Activated naive CD8-positive, alpha-beta T cell treated with anti-CD3 and anti-CD28 coated beads, Interleukin-2, amount 50 U/mL, for 16 hours (primary cell): ENCODE measurements at places on chromosomes 3 and 15.
A peak's percentile ranks its signal among the peaks of the same experiment; 100 is the strongest.

- no peak for DNase-seq
Observed at GRCh38 chr15:29204369-29204755, 65.3 kb downstream of the NSMCE3 start.

DNA sequence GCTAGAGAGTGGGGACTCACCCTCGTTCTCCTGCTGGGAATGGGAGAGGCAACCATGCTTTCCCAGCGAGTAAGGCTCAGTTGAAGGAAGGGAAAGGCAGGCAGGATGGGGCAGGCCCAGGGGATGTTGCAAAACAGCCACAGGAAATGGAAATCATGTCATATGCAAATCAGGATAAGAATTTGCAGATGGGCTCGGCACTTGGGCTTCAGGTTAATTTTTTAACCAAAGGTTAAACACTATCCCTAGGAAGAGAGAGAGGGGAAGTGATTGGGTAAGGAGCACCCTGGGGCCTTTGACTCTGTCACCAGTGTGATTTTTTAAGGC, 14.6 kb upstream of the PLA2G4E start:
- no peak for DNase-seq

- no peak for DNase-seq
Observed at GRCh38 chr3:87793337-87793877, 265.4 kb downstream of the CGGBP1 start.

DNA sequence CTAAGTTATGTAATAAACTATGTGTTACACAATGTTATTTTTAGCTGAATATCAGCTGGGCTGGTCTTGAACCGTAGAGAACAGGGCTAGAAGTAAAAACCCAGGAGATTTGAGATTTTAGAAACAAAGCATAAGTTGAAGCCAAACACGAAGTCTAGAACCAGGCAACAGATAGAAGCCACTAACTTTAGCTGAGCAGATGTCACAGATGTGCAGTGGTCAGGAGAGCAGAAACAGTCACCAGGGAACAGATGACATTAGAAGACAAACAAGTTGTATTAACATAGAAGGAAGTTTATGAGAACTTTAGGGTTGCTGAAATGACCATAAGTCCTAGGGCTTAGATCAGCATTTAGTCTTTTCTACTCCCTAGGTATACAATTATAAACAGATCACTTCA, 731.0 kb downstream of the ZNF385D start:
- DNase-seq = no peak

- DNase-seq = peak; percentile 40
Observed at GRCh38 chr15:91852741-91853510, 582 bp upstream of the SLCO3A1 start.

- DNase-seq = no peak
Observed at GRCh38 chr3:148998715-148999423, 7.5 kb downstream of the GYG1 start.

GRCh38 chr3:167626490-167626889, 27.3 kb downstream of the WDR49 start:
- DNase-seq = no peak

DNA sequence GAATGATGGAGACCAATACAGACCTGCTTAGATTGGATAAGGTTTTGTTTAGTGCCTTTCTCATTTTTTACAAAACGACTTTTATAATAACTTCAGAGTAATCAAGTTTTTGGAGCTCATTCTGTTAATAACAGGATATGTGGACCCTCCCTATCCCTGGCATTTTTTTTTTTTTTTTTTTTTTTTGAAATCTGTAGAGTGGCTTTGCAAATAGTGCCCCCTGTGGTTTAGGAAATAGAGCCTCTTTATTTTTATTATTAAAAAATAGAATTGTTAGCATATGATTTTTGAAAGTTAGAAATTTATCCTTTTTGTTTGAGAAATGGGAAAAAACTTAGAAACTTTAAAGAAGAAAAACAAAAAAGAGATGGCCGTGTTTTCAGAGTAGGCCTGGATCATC, 11.4 kb downstream of the SKIL start:
- no peak for DNase-seq

GRCh38 chr15:32840507-32841245, 122.9 kb downstream of the GREM1 start:
- DNase-seq = no peak

- no peak for DNase-seq
Observed at GRCh38 chr3:167409611-167410010, 29.5 kb upstream of the ZBBX start.

DNA sequence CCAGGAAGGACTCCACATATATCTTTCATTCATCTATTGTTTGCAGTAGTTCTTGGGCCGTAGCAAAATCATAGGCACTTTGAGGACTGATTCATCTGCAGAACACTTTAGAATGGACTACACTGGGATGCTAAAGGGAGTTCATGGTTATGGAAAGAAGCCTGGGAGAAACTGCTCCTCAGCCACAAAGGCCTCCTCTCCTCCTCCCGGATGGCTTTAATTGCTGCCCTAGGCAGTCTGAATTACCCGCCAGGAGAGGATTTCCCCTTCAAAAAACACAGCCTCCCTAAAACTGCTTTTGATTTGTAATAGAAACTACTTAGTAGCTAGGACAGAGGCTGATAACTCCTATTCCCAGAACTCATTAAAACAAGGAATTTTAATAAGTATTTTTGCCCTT, 4.6 kb downstream of the TMEM266 start:
- no peak for DNase-seq

DNA sequence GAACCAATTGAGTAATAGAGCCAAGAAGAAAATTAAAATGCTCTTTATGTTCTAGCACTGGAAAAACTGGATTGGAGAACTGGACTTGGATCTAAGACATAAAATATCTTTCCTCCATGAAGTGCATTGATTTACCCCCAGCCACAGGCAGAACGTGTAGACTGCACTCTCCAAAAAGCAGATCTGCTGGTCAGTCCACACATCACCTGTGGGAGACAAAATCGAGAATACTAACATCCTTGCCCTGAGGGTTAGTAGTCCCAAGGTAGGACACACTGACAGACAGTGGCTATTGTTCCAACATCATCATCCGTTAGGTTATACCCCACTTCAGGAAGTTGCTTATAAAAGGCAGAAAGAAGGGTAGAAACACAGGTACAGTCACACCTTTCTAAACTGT, 257.1 kb upstream of the STT3B start:
- no peak for DNase-seq

DNA sequence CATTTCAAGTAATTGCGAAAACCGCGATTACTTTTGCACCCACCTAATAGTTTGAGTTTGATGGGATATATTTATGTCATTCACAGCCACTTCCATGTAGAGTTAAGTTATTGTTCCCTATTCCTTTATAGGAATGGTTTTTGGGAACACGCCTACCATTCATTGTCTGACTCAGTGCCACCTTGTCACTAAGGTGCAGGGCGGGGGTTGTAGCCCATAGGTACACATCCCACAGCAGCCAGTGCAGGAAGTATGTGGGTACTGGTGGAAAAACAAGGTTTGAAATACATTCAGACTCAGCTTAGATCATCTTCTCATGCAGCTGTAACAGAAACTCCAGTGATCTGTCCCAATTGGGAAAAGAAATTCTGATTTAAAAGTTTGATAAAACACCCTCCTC, 48.2 kb upstream of the CFAP161 start:
- no peak for DNase-seq

GRCh38 chr3:81459733-81460132, 301.7 kb downstream of the GBE1 start:
- DNase-seq = no peak

DNA sequence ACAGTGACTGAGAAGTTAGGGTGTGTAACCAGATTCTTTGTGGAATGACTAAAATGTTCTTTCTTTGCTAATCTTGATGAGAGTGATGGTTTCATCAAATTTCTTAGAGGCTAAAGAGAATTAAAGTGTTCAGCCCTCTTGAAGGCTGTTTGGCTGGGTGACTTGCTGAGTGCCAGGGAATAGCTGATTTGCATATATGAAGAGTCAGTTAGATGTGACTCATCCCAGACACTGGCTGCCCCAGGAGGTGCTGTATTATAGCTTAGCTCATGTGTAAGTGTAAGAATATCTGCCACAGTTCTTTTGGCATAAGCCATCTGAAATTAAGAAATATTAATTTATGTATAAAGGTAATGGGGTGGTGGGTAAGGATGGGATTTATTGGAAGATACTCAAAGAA, 535.1 kb downstream of the NLGN1 start:
- no peak for DNase-seq

GRCh38 chr3:196519718-196520082, 4.6 kb upstream of the SMCO1 start:
- DNase-seq = no peak

DNA sequence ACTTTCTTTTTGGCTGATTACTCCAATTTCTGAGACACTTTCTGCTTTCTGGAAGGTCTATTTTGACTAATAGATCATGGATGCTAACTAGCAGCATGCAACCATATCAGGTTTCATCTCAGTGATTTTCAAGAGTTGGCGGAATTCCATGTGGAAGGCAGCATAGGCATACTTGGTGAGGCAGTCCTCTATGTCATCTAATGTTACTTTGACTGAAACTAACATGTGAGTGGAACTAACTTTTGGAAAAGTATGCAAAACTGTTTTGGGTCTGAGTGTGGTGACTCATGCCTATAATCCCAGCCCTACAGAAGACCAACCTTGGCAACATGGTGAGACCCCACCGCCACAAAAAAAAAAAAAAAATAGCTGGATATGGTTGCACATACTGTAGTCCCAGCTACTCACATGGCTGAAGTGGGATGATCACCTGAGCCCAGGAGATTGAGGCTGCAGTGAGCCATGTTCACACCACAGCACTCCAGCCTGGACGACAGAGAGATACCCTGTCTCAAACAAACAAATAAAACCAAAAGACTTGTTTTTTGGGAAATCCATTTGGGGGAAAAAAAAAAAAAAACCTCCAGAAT, 1033.7 kb downstream of the ROBO1 start:
- no peak for DNase-seq

DNA sequence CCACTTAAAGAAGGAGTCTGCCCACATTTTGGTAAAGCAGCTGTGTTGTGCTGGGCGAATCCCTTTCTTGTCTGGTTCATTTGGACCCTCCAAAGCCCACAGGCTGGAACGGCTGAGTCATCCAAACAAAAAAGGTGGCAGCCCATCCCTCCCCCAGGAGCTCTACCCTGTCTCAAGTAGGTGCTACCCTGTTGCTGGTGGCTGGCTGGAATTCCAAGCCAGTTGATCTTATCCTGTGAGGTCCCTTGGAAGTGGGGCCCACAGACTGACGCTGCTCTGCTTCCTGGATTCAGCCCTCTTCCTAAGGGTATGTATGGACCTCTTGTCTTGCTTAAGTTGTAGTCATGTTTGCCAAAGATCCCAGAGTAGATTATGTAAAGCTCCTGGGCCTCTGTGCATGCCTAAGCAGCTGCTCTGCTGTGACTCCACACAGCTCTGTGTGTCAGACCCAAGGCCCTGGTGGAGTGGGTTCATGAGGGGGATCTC, 44.5 kb downstream of the CCR1 start:
- no peak for DNase-seq
